ENCODE measurements at places on chromosomes 4 and X.
A peak's percentile ranks its signal among the peaks of the same experiment; 100 is the strongest.

DNA sequence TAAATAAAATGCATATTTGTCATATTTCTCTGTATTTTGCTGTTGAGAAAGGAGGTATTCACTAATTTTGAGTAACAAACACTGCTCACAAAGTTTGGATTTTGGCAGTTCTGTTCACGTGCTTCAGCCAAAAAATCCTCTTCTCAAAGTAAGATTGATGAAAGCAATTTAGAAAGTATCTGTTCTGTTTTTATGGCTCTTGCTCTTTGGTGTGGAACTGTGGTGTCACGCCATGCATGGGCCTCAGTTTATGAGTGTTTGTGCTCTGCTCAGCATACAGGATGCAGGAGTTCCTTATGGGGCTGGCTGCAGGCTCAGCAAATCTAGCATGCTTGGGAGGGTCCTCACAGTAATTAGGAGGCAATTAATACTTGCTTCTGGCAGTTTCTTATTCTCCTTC, 3.3 kb downstream of the HTT start:
- no peak for DNase-seq

GRCh38 chr4:34261799-34262314, 1982.5 kb downstream of the ARAP2 start:
- DNase-seq: peak; percentile 13

DNA sequence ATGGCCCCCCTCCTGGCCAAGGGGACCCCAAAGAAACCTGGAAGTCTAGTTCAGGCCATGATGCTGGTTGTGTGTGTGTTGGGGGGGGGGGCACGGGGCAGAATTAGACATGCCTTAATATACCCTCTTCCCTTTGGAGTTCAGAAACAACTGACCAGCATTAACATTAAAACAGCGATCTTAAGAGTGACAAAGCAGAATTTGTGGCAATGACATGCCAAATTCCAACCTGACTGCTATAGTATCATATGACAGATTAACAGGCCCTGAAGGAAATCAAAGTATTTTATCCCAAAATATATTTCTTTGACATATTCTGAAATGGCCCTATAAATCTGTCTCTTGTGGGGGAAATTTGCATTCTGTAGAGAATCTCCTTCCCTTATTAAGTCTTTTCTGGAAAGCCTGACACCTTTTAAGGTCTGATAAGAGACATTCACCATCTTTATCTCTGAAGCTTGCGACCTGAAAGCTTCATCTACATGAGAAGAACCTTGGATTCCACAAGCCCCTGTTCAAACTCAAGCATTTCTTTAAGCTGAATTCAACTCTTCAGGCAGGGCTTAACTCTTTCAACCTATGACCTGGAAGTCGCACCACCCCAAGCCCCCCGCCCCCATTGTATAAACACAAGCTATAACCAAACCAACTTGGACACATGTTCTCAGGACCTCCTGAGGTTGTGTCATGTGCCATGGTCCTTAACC, 40.2 kb downstream of the ABCB7 start:
- DNase-seq: no peak

GRCh38 chrX:55007656-55008055, 7.5 kb downstream of the APEX2 start:
- DNase-seq: peak; percentile 5

Measured in HT1080 (cell line).